Lower leg skin (tissue), 4 donors: ENCODE measurements at places on chromosomes 1 and 21. TPM values are rescaled to one million over a fixed set of nuclear protein-coding genes. Genes with fewer than 3 reads are reported as not detected.

Gene WNT3A
- total RNA-seq, result 4.1 TPM

Gene IVL
- 162 TPM for total RNA-seq

Gene PRPF38A
- total RNA-seq, result 9.1 TPM

Gene GPR3
- total RNA-seq, result 0.22 TPM

Gene DDAH1
- 9.8 TPM for total RNA-seq

Gene UBL4B
- total RNA-seq, result not detected

Gene SH3BGR
- total RNA-seq, result not detected

Gene TFF1
- total RNA-seq, result not detected

Gene FAM78B
- 0.95 TPM for total RNA-seq

Gene SYT14
- 0.12 TPM for total RNA-seq

Gene PGBD5
- 0.04 TPM for total RNA-seq

Gene ACTL8
- not detected for total RNA-seq
